ENCODE measurements at places on chromosomes 5 and 9. TPM values are rescaled to one million over a fixed set of nuclear protein-coding genes. Genes with fewer than 3 reads are reported as not detected.

DNA sequence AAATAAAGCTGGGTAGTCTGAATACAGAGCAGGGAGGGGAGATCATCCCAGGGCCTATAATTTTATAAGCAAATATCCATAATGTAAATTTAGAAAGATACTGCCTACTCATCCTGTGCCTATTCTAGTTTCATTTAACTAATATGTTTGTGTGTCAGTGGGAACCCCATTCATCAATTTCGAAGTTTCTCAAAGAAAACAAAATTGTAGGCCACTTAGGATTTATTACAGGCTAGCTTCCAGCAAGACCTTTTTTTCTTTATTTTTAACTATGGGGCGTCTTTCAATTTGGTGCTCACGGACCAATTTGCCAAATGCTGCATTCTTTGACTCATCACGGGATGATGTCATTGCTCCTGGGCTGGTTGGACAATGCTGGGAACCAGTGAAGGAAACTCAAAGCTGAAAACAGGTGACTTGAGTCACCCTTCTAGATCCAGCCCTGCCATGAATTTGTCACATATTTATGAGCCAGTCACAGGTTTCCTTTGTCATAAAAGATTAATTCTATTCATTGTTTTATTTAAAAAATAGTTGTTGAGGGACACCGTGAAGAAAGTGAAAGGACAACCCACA is 13.4 kb downstream of the PCSK5 start:
- no peaks in the 10 kb centered on the region for H3K4me1 ChIP-seq
- DNase-seq = no peak
- no peaks in the 10 kb centered on the region for H3K36me3 ChIP-seq
- H3K27me3 ChIP-seq = no peaks in the 10 kb centered on the region
- no peak overlapping the region for H3K4me3 ChIP-seq

Gene SOHLH1
- total RNA-seq = not detected

DNA sequence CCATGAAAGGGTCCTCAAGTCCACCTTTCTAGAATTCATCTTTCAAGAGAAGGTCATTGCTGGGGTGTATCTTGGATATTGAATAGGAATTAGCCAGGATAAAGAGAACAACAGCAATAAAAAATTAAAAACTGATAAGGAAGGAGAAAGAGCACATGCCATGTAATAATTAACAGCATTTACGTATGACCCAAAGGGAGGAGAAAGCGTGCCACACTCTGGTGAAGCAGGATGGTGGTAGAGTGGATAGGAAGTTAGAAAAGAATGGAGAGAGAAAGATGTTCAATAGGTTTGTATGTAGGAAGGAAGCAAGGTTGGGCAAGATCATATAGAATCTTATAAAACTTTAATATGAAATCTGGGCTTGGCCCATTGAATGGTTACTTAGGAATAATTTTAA is 751.5 kb downstream of the MAT2B start:
- H3K4me3 ChIP-seq = no peak overlapping the region
- H3K27ac ChIP-seq = no peak overlapping the region
- no peaks in the 10 kb centered on the region for H3K4me1 ChIP-seq

DNA sequence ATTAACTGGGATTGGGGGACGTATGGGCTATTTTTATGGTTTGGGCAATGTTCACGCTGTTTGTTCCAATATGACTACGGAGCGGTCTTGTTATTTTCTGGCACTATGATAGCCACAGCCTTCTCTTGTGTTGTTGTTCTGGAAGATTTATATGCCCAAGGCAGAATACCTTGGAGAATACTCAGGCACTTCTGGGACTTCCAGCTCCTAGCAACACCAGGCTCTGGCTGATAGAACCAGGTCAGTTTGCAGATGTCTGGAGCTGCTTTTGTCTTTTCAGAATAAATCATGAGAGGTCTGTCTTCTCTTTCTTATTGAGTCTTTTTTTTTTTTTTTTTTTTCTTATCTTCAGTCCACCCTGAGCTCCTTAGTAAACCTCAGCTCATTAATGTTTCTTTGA is 262.5 kb downstream of the MED10 start:
- no peak overlapping the region for H3K4me3 ChIP-seq
- H3K27ac ChIP-seq = no peak overlapping the region
- DNase-seq = no peak
- H3K27me3 ChIP-seq = no peaks in the 10 kb centered on the region

Data from activated T-helper 1 cell treated with anti-CD3 and anti-CD28 coated beads, Interleukin-12 subunit alpha, Interleukin-12 subunit beta, Interleukin-2, Interleukin-4 antibody, amounts not matched to agents 30 ng/mL and 10 ng/mL and 1 ng/mL, durations not matched to agents 14 hours and 24 hours and 36 hours (primary cell).